Stimulated activated CD4-positive, alpha-beta T cell treated with anti-CD3 and anti-CD28 coated beads, Interleukin-1b, Interleukin-23, amount 100 ng/mL, for 48 hours (primary cell): ENCODE measurements at places on chromosomes 3 and 15.

DNA sequence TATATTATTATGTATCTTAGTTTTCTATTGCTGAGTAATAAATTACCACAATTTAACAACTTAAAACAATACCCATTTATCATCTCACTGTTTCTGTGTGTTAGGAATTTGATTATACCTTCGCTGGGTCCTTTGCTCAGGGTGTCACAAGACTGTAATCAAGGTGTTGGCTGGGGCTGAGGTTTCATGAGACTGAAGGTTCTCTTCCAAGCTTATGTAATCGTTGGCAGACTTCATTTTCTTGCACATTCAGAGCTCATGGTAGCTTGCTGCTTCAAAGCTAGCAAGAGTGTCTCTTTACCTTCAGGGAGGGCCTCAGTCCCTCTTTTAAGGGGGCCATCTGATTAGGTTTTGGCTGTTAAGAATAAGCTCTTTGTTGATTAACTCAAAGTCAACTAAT, 293.1 kb downstream of the POLQ start:
- DNase-seq: no peak

DNA sequence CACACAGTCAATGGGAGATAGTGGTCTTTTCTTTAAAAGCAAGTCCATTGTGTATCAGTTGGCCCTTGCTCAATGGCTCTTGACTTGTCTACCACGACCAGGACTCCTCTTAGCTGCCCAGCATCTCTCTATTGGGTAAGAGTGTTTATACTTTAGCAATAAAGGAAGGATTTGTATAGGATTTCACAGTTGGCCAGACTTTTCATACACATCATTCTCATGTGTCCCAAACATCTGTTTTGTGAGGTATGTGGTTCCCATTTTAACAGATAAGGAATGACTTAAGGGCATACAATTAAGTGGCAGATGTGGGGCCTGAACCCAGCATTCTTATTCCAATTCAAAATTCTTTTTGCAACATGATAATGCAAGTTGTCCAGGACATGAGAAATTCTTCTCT, 191.5 kb downstream of the CHST2 start:
- no peak for DNase-seq

DNA sequence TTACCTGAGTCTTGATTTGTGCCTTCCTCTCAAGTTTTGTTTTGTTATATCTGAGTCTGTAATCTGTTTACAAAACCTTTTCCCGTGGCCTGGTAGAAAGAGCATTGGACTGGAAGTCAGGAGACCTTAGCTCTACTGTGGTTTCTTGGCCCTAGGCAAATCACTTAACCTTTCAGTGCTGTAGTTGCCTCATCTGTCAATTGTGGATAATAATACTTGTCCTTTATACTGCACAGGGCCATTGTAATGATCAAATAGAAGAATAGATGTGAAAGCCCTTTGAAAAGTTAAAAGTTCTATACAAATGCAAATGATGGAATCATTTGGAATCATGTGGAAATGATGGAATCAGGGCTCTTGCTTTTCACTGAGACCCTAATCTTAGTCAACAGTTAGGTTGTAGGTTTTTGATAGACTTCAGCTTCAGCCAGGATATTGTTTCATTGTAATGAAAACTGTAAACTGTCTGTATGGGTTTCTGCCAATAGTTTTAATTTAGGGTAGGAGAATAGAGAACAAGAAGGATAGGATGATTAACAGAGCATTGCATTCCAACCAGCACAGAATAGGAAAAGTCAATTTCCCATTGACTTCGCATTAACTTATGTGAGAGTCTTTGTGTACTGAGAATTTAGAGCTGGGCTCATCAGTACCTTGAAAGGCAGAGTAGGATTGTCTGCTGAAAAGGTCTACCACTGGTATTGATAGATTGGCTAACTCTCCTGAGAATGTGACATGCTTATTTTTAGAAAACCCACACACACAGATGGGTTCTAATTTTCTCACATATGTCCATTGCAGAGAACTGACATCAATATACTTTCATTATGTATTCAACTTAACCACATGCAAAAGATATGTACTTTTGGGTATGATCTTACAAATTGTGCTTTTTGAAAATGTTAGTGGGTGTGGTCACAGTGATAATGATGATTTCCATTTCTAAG, 21.8 kb downstream of the MAP2K5 start:
- no peak for DNase-seq

DNA sequence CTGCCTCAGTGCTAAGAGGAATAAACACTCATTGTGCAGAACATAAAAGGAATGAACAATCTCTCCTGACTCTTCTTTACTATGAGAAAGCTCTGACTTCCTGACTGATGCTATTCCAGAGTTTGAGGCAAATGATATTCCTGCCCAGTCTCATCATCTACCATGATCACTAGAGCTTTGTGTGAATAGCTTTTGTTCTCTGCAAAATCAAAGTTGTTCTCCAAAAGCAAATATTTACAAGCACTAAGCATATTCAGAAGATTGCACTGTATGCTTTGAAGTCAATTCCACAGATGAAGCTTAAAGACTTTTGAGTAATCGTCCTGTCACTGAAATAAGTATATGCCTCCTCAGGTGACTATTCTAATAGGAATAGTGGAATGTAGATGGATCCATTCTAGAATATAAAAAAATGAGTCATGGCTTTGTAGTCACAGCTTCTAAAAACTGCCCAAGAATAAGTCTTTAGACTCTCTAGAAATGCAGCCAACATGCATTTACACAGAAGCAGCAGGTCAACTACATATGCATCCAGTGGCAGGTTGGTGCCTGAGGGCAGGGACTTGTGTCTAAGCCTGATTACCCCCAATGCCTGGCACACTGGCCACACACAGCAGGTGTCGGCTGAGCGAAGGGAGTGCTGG, 34.6 kb downstream of the TNFAIP8L3 start:
- no peak for DNase-seq

GRCh38 chr3:14472471-14473351, 67.4 kb downstream of the GRIP2 start:
- DNase-seq: peak; percentile 19

- no peak for DNase-seq
These were observed 43.0 kb downstream of the ABHD5 start for GRCh38 chr3:43733459-43734384.

DNA sequence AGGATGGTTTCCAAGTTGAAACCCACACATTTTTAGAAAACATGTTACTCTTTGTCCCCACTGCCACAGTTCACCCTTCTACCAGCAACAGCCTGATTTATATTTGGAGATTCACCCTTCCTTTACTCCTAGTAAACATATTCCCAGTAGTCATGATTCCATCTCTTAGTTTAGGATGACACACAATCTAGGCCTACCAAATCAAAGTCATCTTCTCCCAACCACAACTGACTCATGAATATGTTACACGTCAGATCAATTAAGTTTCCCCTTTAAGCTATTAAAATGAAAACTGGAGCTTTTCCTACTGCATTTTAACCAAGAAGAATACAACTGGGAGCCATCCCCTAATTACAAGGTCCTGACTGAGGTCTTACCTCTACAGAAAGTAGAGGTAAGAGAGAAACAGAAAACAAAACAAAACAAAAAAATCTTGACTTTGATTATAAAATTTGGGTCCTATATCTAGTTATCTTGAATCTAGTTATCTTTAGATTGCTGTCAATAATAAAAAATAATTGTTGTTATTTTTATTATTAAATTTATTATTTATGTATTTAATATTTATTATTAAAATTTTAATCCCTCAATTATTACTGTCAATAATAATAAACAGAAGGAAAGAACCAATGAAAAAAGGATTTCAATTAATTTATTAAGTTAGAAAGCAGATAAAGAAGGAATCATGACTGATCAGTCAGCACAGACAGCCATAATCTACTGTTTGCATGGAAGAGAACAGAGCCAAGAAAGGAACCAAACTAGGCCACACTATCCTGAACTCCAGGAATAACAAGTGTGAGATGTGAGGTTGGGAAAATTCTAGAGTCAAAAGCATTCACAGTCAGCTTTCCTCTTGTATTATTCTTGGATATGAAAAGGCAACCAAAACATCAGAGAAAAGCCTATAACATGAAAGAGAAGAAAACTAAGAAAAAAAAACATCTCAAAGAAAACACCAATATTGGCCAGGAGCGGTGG, 12.5 kb downstream of the DPH6 start:
- no peak for DNase-seq

- DNase-seq: no peak
These were observed 2.5 kb downstream of the CLDN11 start for GRCh38 chr3:170421111-170421641.

DNA sequence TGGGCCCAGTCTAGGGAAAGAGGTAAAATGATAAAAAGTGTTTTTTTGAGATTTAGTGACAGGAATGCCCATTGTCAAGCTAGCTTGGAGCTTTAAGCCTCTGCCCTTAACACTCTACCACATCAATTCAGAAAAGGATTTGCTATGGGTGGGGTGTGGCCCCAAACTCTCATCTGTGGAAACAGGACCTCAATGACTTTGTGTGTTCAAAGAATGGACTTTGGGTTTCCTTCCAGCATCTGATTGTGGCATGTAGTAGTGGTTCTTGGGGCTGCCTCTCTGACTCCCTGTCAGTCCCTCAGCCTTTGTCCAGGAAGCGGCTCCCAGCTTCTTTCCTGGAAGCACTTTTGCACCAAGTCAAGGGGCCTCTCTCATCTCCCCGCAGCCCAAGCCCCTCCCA, 56.1 kb downstream of the CCNL1 start:
- no peak for DNase-seq

DNA sequence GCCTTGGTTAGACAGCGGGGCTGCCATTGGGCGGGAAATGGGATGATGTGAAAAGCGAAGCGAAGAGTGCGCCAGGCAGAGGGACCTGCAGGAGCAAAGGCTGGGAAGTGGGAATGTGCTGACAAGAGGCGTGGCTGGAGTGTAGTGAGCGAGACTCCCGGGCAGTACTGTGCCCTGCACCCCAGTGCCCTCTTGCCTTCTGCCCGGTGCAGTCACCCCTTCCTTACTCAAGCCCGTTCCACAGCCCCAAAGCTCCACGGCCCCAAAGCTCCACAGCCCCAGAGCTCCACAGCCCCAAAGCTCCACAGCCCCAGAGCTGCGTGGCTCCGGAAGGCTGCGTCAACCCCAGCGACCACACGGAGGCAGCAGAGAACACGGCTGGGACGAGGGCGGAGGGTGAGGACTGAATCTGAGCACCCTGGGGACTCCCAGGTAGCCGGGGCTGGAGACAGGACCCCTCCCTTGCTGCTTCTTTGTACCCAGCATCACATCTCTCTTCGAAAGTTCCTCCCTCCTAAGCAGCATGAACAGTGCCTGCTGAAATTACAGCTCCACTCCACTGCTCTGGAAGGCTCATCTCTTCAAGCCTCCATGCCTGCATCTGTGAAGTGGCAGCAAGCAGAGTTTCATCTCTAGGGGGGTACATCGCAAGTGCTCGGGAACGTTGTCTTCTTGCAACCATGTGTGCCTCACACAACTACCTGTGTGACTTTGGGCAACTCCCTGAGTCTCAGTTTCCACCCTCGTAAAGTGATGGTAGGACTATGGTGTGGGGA, 108.9 kb downstream of the FBLN2 start:
- peak; percentile 64 for DNase-seq

GRCh38 chr3:17847156-17847555, 104.7 kb upstream of the TBC1D5 start:
- no peak for DNase-seq

- DNase-seq: no peak
These were observed 1141.0 kb downstream of the IGSF11 start for GRCh38 chr3:117893638-117894037.

DNA sequence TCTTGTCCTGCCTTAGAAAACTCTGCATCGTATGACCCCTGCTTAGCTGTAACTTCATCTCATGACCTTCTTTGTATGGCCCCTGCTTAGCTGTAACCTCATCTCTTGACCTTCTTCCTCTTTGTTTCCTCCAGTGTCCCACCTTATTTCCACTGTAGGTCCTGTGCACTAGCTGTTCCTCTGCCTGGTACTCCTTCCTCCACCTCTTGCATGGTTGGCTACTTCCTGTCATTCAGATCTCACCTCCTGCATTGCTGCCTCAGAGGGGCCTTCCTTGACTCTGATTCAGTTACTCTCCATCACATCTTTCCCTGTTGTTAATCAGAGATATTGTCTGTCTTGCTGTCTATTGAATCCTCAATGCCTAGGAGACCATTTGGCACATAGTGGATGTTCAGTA, 63.2 kb downstream of the PDE8A start:
- DNase-seq: no peak

DNA sequence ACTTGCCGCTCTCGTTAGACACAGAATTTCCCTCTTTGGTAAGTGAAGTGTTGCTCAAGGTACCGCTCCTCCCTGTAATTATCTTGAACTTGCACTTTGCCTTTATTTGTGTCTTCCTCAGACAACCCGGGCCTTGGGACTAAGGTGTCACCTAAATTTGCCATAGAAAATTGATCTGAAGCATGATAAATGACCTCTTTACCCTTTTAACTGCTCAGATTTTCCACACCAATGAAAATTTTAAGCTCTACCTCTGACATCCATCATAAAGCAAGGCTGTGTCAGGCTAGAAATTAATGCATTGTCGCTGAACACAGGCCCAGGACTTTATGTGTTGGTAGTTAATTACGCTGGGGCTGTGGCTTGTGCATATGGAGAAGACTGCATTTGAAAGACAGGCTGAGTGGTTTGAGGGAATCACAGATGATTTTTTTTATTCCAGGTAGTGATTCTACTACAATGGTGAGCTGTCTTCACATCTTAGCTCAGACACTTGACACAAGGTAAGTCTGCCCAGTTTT, 199.6 kb upstream of the CHRM5 start:
- DNase-seq: no peak

- DNase-seq: no peak
These were observed 388.6 kb upstream of the DPH6 start for GRCh38 chr15:35934383-35935049.

GRCh38 chr3:9660972-9661371, 11.7 kb downstream of the MTMR14 start:
- no peak for DNase-seq

DNA sequence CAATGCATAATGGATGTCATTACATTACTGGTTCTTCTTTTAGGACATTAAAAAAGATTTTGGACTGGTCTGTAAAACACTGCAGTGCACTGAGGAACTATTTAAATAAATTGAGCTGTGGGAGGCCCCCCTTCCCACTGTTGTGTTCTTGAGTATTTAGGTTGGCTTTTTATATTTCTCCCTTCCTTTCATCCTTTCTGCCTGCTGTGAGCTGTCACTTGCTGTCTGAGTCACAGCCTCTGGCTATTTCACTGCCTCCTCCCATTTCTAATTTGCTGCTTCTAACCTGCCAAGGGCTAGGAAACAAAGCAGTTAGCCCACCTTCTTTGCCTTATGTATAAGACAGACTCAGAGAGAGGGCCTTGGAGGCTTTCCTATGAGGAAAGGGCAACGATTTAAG, 89.0 kb upstream of the FNDC3B start:
- DNase-seq: no peak

- DNase-seq: no peak
These were observed 5.5 kb downstream of the GATA2 start for GRCh38 chr3:128487538-128487812.

DNA sequence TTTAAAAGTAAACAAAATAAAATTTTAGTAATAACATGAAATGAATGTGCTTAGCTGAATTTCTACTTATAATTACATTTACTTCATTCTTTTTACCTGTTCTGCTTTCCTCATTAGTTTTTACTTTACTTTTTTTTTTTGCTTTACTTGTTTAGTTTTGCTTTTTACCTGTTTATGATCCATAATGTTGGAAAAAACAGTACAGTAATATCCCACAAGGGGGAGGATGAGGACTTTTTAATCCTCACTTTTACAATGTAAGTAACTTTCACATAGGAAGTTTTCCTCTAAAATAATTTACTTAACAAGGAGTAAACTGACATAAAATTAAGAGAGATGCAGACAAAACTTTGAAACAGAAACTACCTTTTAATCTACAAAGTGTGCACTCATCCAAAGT, 268.7 kb downstream of the TBC1D5 start:
- no peak for DNase-seq
